ENCODE measurements at places on chromosomes 2 and 18. TPM values are rescaled to one million over a fixed set of nuclear protein-coding genes. Genes with fewer than 3 reads are reported as not detected.

GRCh38 chr2:233672886-233673285, 1.2 kb downstream of the UGT1A9 start:
- DNase-seq, result no peak

DNA sequence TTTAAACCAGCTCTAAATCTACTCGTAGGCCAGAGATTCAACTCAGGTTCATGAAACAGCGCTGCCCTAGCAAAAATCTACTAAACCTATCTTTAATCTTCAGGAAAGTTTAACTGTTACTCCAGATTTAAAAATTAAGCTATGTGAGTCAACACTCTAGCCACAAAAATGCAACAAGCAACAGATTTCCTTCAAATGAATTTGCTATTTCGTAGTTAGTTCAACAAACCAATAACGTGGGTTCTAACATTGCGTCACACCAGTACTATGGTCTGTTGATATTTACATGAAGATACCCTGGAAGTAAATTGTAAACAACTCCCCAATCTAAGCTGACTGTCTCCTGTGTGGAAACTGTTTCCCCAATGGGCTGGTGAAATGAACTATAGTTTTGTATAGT, 71.2 kb downstream of the FIGN start:
- DNase-seq, result no peak

GRCh38 chr2:12163866-12164265, 417.4 kb downstream of the LPIN1 start:
- no peak for DNase-seq

GRCh38 chr18:74288730-74289129, 3.0 kb downstream of the CYB5A start:
- DNase-seq, result no peak

DNA sequence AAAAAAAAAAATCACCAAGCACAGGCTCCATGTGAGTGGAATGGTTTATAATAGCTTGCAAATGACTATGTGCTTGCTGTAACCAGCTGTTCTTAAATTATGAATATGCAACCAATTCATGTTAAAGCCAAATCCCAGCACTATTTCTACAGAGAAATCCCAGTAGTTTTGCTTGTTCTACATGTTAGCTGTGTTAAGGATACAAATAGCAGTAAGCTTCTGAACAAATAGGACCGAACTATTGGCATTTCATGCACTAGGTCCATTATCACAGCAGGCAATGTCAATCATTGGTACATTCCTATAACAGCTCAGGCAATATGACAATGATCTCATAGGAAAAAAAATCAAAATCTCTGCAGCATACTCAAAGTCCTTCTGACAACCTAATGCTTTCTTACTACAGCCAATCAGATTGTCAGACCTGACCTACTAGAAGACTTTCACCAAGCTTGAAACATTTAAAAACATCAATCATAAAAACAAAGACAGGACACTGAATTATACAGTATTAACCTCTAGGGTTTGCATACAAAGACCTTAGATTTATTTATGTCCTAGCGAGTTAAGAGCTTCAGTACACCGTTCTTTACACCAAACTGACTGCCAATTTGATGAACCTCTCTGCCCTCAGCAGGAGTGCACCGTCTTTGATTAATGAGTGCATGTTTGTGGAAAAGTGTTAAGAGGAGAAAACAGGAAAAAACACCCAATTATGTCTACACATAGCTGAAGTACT, 6.4 kb downstream of the BAZ2B start:
- DNase-seq, result no peak

DNA sequence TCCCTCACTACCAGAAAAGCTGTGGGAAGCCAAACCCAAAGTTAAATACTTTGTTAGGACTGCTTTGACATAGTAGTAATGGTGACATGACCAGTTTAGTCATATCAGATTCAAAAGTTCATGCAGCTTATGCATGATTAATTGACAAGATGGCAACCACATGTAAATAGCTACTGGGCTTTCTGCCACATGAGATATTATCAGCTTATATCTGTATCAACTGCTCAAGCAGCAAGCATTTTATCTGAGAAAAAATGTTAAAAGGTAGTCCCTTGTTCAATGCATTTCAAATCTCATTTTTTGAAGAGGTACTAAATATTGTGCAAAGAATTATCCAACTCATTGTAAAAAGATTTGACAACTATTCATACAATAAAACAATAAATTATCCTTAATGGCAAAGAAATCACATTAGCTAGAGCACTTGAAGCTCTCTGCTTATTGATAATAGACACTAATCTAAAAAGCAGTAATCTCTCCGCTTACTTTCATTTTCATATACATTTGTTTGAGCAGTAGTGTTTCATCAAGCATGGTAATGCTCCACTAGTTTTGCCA, 993.6 kb upstream of the NXPH2 start:
- no peak for DNase-seq

The NOSTRIN gene
- total RNA-seq, result 13.4 TPM

The MYO5B gene
- total RNA-seq, result 0.25 TPM

DNA sequence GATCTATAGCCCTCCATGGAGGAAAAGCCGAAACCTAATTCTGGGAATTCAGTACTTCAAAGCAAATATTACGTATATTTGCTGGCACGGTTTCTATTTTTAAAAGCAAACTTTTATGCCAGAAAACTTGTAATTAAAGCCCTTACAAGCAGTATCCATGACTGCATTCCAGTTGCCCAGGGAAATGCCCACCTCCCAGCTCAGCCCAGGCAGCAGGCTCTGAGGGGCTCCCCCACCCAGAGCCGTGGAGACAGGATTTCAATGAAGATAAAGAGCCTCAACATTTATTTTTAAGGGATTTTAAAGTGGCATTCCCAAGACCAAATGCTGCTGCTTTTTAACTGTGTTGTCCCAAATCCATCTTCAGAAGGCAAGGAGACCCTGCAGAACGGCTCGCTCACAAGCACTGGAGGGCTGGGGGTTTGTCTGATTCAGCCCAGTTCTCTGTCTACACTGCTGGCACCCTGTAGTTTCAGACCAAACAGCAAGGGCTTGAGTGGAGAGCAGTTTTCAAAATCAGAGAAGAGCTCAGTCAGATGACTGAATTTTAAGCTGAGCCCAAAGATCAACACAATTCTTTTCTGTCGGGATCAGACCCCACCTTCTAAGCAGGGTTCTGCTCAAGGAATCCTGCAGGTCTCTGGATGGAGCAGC, 105.1 kb downstream of the KCNF1 start:
- DNase-seq, result no peak

DNA sequence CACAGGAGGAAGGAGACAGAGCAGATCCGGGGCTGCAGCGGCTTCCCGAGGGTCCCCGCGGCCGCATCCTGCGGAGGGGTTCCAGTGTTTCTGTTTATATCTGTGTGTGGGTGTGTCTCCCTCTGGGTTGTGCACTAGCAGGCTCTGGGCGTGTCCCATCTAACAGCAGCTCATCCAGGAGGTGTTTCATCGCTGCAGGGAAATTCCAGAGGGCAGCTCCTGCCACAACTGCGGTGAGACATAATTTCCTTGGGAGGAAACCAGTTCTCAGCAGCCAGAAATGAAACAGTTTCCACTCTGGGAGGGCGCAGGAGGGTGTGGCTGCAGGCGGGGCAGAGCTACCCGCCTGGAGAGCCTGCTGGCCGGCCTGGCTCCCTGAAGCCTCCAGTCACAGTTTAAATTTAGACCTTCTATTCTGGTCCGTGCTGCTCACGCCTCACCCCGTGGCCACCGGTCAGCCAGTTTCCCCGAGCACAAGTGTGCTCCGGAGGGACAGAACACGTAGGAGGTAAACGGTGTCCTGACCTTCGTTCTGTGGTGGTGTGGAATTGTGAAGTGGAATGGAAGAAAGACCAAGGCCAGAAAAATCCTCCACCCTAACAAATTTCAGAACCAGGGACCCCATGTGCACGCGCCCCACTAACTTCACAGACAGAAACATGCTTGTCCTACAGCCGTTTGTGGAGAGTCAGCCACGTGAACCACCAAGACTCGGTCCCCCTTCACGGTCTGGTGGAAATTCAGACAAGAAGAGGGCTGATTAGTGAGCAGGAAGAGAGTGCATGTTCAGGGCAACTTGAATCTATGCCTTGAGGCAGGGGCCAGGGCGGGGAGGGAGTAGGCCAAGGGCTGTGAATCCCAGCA, 50.2 kb downstream of the TEX44 start:
- DNase-seq, result peak; percentile 81

GRCh38 chr2:16279641-16280040, 339.3 kb downstream of the MYCN start:
- DNase-seq, result no peak

GRCh38 chr18:64380117-64380516, 231.2 kb upstream of the LINC00305 start:
- DNase-seq, result no peak

- peak; percentile 20 for DNase-seq
Measured at GRCh38 chr2:232485757-232486557, 1.7 kb downstream of the ECEL1 start.

DNA sequence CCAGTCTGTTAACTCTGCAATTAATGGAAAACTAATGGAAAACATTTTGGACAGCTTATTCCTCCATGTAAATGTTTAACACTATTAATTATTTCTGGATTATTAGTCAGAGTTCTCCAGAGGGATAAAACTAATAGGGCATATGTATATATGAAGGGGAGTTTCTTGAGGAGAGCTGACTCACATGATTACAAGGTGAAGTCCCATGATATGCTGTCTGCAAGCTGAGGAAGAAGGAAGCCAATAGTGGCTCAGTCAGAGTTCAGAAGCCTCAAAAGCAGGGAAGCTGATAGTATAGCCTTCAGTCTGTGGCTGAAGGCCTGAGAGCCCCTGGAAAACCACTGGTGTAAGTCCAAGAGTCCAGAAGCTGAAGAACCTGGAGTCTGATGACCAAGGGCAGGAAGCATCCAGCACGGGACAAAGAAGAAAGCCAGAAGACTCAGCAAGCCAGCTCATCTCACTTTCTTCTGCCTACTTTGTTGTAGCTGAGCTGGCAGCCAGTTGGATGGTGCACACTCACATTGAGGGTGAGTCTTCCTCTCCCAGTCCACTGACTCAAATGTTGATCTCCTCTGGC, 136.0 kb downstream of the PTH2R start:
- DNase-seq, result no peak
